ENCODE measurements at places on chromosomes 3 and 15.

GRCh38 chr3:183854318-183855035, 29.1 kb upstream of the MAP6D1 start:
- DNase-seq = no peak

- DNase-seq = no peak
Observed at GRCh38 chr3:39407773-39408492, 1.4 kb downstream of the RPSA start.

GRCh38 chr3:84439476-84439875, 519.3 kb upstream of the CADM2 start:
- DNase-seq = no peak

- no peak for DNase-seq
Observed at GRCh38 chr3:15795651-15796308, 2.0 kb downstream of the ANKRD28 start.

- DNase-seq = no peak
Observed at GRCh38 chr3:146092230-146092629, 68.8 kb downstream of the PLOD2 start.

DNA sequence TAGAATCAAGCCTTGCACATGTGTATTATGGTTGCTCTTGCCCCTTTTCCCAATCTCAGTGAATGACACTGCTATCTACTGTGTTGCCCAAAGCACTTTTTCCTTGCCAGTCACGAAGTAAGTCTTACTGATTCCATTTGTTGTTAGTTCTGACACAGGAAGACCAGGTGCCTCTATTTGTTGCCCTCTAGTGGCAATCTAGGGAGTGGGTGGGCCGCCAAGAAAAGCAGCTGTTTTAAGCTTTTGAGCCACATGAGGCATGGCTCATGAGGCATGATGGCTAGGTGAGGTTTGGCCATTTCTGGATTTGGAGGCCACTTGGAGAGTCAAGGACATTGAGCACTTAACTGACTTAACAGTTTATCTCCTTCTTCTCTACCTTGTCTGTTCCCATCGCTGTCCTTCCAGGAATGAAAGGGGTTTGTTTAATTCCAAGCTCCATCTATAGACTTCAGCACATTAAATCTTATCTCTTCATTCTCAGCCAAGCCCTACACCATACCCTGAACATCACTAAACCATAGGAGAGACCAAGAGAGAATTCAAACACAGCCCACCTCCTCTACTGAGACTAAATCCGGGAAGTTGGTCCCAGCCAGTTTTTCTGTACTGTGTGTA, 103.1 kb downstream of the HCN4 start:
- peak; percentile 60 for DNase-seq

- no peak for DNase-seq
Observed at GRCh38 chr15:79197285-79197684, 85.2 kb upstream of the ANKRD34C start.

DNA sequence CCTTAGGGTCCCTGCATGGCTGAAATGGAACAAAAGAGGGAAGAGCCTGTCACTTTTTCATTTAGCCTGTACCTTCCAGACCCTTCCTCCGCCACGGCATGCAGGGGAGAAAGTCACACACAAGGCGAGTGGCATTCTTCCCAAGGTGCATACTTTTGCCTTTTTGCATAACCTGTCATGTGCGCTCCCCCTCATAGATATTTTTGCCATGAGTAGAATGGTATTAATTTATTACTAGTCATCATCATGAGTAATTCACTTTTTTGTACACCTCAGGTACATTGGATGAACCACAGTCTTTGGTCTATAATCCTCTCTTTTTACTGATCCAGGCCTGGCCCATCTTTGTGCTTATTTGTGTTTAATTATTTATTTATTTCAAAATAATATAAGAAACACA, 8.9 kb upstream of the BUB1B start:
- no peak for DNase-seq

- DNase-seq = no peak
Observed at GRCh38 chr3:186220911-186221645, 112.2 kb upstream of the ETV5 start.

GRCh38 chr3:52202384-52203077, 4.6 kb downstream of the ALAS1 start:
- DNase-seq = no peak

DNA sequence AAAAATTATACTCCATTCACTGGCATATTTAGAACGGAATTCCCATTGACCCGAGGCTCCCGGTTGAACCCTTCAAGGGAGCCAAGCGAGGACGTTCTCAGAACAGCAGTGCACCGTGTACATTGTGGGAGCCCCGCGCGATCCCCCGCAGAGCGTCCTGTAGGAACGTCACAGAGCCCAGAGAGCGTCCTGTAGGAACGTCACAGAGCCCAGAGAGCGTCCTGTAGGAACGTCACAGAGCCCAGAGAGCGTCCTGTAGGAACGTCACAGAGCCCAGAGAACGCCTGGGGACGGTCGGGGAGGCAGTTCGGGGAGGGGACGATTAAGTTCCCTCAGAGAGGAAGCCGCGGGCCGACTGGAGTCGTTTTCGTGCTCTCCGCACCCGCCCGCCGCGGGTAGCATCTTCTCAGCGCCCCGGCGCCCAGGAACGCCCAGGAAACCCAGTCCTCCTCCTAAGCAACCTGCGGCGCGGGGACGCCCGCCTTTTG, 506 bp upstream of the ATP1B3 start:
- DNase-seq = peak; percentile 52

GRCh38 chr3:150547045-150547741, 606 bp downstream of the EIF2A start:
- DNase-seq = no peak

DNA sequence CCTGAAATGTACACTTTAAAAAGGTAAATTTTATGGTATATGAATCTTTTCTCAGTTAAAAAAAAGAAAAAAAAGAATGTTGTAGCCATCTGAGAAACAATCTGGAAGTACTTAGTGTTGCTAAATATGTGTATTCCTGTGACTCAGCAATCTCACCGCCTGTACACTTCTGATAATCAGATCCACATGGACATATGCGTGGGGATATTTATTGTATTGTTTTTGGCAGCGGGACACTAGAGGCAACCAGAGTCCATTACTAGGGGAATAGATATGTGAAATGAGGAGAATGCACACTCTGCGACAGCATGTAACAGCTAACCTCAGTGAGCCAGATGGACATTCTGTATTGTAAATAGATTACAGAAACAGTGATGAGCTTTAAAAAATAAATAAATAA, 65.4 kb downstream of the AQP9 start:
- no peak for DNase-seq

- peak; percentile 43 for DNase-seq
Observed at GRCh38 chr3:44992555-44993470, 16.8 kb downstream of the EXOSC7 start.

DNA sequence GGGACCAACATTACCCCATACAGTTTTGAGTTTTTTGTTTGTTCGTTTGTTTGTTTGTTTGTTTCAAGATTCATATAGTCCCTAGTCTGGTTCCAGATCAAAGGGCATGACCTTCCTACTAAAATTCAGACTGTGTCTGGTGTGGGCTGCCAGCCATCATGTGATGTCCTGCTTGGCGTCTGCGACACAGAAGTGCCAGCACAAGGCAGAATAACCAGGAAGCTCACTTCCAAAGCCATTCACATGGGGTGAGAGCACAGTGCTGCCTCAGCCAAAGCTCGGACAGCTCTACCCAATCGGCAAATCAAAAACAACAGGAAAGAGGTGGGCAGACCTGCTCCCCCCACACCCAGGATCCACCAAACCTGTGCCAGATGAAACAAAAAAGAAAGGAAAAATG, 142.6 kb upstream of the THBS1 start:
- DNase-seq = no peak

- no peak for DNase-seq
Observed at GRCh38 chr3:47057212-47057671, 77.8 kb downstream of the NBEAL2 start.

GRCh38 chr3:36680952-36681351, 83.4 kb downstream of the DCLK3 start:
- DNase-seq = no peak

DNA sequence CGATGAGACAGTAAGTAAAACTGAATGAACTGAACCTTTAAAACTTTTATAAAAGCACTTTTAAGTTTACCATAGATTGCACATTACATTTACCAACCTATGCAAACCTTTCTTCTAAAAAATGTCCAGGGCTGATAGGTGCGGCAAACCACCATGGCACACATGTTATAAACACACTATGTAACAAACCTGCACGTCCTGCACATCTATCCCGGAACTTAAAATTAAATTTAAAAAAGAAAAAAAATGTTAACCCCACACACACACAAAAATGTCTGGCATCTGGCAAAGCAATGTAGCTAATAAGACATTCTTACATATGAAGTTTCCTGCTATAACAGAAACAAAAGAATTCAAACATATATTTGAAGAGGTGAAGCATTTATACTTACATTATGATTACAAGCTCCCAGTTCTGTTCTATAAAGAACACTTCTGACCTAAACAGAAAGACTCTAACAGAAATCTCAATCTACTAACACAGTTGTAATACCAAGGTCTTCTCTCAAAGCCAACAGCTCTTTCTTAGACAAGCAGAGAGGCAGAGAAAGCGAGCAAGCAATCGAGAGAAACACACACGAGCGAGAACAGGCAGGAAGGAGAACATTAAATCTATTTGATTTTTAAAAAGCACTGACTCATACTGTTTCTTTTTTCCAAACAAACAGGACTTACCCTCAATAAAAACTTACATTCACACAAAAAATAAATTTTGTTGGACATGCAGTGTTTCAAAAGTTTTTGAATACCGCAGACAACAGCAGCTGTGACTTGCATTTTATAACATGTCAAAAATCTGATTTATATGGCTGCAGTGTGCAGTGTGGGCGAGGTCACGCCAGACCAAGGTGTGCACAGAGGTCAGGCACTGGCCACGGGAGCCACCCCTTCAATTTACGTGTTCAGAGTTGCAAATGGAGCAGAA, at the start of gene NRG4:
Gene NRG4 (minus strand): TSS at position 798 of the 925 bp plus-strand sequence. CDS start 1,194 bp downstream, outside the sequence.
- DNase-seq = no peak

DNA sequence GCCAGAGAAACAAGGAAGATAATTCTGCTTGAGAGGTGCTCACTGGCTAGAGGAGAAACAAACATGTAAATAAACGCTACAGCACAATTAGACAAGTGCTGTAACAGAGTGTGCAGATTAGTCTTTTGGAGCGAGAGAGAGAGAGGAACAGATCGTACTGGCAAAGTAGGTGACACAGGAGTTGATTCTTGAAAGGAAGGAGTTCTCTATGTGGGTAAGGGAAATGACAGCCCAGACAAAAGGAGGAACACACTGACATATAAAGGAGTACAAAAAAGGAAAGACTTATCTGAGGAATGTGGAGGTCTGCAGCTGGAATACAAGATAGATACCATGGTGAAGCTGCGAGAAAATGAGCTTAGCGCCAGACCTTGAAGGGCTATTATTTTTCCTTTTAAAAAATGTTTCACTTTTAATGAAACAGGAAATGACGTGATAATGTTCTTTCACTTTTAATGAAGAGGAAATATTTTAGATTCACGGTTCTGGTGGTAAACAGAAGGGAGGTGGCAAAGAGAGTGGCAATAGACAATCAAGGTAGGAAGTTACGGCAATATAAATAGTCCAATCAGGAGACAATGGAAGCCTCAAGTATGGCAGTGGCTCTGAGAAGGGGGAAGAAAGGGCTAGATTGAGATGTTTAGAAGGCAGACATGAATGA, 202.9 kb downstream of the VPS13C start:
- DNase-seq = no peak

DNA sequence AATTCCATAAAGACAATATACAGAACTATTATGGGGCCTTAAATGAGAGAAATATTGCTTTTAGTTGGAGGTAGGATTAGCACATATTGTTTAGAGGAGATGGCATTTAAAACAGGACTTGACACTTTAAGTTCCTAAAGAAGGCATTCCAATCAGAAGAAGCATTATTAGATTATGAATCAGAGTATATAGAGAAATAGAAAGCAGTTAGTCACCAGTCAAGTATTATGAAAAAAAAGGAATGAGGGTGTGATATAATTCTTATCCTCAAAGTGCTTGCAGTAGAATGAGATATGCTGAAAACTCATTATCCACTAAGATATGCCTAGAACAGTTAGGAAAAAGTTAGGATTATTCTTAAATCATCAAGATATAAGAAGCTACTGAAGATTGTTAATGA, 456.2 kb downstream of the ZNF385D start:
- DNase-seq = no peak

- no peak for DNase-seq
Observed at GRCh38 chr3:72574144-72574543, 274.1 kb downstream of the SHQ1 start.

- DNase-seq = peak; percentile 2
Observed at GRCh38 chr3:126558336-126559071, at the start of gene C3orf22. Gene C3orf22 (minus strand): TSS chr3:126558932. CDS start chr3:126553390, 5,542 bp downstream.

DNA sequence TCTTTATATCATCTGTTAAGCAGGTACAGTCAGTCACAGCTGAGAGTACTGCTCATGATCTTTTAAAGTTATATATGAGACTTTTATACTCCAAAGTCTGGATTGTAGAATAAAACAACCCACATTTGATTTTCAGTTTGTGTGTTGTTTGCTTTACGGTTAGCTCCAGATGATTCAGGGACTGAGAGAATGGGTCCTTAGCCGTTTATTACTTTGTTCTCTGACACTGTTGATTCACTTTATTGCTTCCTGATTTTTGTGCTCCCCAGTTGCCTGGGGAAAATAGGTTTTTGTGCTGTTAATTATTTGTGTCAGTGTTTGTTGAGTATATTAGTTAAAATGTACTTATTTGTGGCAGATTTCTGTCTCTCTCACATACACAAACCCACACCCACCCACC, 8.6 kb upstream of the EBLN2 start:
- no peak for DNase-seq

GRCh38 chr3:159657629-159658028, 331.0 kb upstream of the IL12A start:
- no peak for DNase-seq

- DNase-seq = no peak
Observed at GRCh38 chr15:95558131-95558530, 772.4 kb upstream of the NR2F2 start.

GRCh38 chr3:136186344-136186743, 9.8 kb downstream of the MSL2 start:
- DNase-seq = no peak

DNA sequence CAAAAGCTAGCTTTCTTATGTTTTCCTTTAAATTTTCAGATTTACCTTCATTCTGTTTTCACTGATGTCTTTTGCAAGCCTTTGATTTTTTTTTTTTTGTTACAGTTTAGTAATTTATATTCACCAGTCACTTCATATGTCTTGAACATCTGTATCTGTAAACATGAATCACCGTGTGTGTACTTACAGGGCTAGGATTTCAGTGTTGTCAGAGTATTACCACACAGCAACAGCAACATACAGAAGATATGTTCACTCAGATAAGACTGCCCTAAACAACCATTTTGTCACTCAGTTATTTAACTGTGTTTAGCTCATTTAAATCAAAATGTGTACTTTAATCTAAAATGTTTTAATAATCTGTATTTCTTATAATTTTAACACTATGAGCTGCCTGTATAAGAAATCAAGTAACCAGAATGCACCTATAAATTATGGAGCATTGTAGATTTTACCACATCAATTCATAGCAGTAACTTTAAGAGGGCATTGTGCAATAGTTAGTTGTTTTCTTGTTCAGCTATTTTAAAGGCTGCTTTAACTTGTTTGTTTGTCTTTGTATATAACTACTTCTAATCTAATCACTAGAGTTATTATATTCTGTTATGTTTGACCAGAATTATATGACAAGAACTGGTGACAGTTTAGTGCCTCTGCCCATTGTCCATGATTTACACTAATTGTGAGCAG, 50.4 kb downstream of the GHSR start:
- no peak for DNase-seq

All from endothelial cell (in vitro differentiated cells).